Stimulated activated CD4-positive, alpha-beta T cell treated with anti-CD3 and anti-CD28 coated beads, Interleukin-1b, Interleukin-23, amount 100 ng/mL, for 4 hours (primary cell): ENCODE measurements at places on chromosomes 16 and 17.

GRCh38 chr16:60811657-60812056 is 1224.6 kb downstream of the CDH8 start:
- no peak for DNase-seq

GRCh38 chr16:31335431-31335830 is 19.5 kb upstream of the ITGAX start:
- no peak for DNase-seq

- DNase-seq, result peak; percentile 20
These were observed 589 bp downstream of the XYLT2 start for GRCh38 chr17:50346313-50347116.

- no peak for DNase-seq
These were observed 393.0 kb downstream of the CA10 start for GRCh38 chr17:51765282-51766135.

DNA sequence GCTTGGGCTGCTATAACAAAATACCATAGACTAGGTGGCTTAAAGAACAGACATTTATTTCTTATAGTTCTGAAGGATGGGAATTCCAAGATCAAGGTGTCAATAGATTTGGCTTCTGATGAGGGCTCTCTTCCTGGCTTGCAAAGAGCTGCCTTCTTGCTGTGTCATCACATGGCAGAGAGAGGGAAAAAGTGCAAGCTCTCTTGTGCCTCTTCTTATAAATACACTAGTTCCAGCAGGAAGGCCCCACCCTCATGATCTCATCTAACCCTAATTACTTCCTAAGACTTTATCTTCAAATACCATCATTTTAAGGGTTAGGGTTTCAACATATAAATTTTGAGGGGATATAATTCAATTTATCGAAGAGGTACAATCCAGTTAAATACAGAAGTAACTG is 30.6 kb downstream of the ABCA9 start:
- no peak for DNase-seq

DNA sequence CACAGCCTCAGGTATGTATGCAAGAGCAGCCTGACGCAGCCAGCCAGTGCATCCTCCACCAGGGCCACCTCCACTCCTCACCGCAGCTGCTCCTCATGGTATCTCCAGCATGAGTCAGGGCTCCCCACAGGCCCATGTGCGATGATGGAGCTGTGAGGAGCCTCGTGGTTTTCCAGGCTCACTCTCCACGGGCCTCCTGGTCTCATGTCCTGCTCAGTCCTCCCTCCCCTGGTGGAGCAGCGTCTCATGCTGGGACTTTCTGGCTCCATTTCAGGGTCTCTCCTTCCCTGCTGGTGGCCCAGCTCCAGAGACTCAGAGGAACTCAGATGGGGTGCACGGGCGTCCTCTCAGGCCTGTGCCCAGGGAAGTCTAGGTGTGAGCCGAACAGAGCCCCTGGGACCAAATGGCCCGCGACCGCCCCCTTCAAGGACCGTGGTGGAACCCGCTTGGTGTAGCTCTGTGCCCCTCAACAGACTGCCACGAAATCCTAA is 70.4 kb downstream of the METRNL start:
- no peak for DNase-seq

DNA sequence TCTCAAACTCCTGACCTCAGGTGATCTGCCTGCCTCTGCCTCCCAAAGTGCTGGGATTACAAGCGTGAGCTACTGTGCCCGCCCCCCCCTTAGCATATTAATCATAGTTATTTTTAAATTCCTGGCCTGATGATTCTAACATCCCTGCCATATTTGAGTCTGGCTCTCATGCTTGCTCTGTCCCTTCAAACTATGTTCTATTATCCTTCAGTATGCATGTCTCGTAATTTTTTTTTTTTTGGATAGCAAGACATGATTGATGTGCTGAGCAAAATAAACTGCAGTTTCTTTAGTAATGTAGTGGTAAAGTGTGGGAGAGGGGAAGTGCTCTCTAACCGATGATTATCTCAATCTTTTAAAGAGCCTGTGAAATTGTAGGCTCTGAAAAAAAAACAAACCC is 34.3 kb upstream of the TMEM92 start:
- DNase-seq, result no peak
